HL-60 (cell line): ENCODE measurements at places on chromosomes 7 and 10.

GRCh38 chr7:67950321-67951083 lies 953.9 kb downstream of the TYW1 start:
- DNase-seq = peak; percentile 1

GRCh38 chr10:74825371-74826141 lies 844 bp upstream of the KAT6B start:
- DNase-seq = peak; percentile 15

DNA sequence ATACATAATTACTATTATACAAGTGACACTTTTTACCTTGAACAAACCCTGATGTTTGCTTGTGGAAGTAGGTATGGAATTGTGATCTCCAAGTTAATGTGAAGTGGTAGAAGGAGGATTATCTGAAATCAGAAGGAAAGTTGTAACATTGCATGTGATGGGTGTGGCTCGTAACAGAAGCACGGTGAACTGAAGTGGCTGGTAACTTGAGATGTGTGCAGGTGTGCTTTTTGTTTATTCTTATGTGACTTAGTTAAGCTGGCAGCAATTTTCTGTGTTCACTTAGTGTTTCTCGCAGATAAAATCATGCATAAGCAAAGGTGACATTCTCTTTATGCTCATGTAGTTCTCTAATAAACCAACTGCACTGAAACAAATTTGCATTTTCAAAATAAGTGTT lies 82.3 kb downstream of the ZEB1 start:
- DNase-seq = no peak

DNA sequence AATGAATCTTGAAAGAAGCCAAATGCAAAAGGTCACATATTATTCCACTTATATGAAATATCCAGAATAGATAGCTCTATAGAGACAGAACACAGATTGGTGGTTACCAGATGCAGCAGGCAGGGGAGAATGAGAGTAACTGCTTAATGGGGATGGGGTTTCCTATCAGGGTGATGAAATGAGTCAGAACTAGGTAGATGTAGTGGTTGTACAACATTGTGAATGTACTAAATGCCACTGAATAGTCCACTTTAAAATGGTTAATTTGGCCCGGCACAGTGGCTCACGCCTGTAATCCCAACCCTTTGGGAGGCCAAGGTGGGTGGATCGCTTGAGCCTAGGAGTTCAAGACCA lies 9.4 kb upstream of the SLC25A28 start:
- DNase-seq = no peak

DNA sequence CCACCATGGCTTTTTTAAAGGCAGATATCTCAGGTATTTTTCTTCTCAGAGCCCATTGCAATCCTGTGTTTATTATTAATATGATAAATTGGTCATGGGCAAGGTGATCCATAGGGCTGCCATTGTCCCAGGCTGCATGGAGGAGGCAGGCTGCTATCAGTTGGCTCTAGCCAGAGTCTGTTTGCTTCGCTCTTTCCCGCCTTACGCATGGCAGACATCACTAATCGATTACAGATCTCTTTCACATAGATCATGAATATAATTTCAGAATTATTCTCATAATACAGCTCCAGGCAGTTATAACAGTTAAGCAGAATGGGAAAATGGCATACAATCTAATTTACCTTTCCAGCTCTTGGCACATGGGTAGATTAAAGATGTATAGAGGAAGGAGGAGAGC lies 30.4 kb upstream of the HABP2 start:
- DNase-seq = no peak

DNA sequence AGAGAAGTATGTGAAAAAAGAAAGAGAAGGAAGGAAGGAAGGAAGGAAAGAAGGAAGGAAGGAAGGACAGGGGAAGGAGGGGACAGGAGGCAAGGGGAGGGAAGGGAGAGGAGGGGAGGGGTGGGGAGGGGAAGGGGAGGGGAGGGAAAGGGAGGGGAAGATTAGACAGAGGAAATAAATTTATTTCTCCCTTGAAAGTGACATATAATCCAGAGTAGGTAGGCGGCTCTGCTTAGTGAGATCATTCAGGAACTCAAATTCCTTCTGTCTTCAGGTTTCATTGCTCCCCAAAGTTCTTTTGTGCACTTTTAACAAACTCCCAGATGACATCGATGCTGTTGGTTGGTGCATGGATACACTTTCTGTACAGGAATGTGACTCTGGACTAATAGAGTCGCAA lies 594.7 kb upstream of the STEAP1 start:
- DNase-seq = no peak

- DNase-seq = no peak
These were observed 11.6 kb downstream of the GNA12 start for GRCh38 chr7:2832461-2832860.

DNA sequence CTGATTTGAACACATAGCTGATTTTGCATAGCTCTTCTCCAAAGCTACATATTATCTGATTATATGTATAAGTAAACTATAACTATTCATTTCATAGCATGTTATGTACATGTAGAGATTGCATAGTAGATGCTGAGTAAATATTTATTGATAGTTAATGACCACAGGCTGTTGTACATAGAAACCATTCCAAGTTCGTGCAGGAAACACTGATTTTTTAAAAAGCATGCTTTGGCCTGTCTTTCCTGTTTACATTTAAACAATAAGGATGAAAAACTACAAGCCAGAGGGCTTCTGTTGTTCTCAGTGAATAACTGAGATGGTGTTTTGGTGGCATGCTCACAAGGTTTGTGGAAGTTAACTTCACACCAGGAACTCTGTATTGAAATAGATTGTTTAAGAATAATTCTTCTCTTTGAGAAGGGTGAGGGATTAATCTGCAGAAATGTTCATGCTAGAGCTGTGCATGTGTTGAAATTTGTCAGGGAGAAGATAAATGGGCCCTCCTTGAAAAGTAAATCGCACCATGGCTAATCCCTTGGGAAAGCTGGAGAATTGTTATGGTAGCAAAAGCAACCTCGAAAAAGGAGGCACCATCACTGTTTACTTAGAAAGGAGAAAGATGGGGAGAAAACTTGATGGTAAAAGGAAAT lies 120.2 kb upstream of the SP8 start:
- no peak for DNase-seq

- DNase-seq = no peak
These were observed 792.9 kb upstream of the GHITM start for GRCh38 chr10:83346266-83346910.

GRCh38 chr7:81128011-81128410 lies 209.2 kb upstream of the SEMA3C start:
- no peak for DNase-seq

DNA sequence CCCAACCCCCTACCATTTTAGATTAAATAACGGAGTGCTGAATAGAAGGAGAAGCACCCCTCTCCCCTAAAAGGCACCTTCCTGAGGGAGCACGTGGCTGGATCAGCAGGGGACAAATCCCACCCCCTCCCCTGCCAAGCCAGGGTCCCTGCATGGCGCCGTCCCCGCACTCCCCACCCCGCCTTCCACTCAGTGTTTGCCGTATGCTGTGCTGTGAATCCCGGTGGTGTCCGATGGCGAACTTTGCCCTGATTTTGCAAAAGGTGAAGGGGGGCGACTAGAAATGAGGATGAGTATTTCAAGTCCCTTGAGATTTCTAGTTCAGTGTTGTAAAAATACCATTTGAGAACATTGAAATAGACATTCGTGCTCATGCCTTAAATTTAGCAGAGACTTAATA lies 83.5 kb upstream of the SH2B2 start:
- no peak for DNase-seq

- no peak for DNase-seq
These were observed 38.8 kb downstream of the TACR2 start for GRCh38 chr10:69377933-69378332.

DNA sequence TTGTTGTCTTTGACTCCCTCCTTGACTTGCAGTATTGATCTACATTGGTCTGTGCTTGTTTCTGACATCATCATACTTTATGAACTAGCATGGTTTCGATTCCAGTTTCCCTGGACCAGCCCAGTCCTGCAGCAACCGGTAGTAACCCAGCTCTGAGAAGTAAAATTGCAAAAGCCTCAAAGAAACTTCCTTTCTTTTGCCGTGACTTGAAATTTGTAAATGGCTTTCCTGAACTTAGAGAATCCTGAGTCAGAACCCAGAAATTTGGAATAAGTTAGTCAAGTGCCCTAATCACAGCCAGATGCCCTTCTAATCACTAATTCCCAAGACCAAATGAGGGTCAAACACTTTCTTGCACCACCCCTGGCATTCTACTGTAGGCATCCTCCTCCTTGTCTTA lies 15.0 kb downstream of the TAS2R60 start:
- DNase-seq = no peak

- DNase-seq = no peak
These were observed 78.4 kb upstream of the CAMK2B start for GRCh38 chr7:44403775-44404174.

DNA sequence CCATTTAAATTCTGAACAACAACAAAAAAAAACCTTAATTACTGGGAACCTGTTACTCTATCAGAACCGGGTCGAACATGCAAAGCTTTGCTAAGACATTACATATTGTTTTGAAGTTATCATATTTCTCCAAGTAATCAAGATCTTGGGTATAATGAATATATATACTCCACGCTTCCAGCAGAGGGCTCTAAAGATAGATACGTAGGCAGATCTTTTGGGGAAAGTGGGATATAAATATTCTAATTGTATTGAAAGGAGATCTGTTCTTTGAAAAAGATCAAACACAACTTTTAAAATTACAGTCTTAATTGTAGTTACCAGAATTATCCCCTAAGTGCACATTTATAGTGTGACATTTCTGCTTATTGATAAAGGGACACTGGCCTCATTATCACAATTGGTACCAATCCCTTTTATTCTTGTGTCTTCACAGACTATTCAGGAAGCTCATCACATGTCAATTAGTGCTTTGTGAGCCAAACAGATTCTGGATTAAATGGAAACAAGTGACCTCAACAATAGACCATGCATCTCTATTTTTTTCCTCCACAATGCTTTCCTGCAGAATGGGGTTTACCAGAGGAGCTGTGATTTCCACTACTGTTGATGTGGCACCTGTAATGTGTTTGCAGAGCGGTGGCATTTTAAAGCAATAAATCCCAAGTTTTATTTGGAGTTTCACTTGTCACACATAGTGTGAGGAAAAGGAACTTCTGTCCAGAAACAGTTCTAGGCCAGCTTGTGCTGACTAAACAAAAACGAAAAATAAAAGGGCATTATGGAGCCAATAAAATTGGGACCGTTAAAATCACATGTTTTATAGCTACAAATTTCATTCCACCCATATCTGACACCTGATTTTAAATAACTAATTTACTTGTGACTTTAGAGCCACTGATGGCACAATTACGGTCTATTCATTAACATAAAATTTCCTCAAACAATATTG lies 122.4 kb downstream of the CTTNBP2 start:
- DNase-seq = no peak

DNA sequence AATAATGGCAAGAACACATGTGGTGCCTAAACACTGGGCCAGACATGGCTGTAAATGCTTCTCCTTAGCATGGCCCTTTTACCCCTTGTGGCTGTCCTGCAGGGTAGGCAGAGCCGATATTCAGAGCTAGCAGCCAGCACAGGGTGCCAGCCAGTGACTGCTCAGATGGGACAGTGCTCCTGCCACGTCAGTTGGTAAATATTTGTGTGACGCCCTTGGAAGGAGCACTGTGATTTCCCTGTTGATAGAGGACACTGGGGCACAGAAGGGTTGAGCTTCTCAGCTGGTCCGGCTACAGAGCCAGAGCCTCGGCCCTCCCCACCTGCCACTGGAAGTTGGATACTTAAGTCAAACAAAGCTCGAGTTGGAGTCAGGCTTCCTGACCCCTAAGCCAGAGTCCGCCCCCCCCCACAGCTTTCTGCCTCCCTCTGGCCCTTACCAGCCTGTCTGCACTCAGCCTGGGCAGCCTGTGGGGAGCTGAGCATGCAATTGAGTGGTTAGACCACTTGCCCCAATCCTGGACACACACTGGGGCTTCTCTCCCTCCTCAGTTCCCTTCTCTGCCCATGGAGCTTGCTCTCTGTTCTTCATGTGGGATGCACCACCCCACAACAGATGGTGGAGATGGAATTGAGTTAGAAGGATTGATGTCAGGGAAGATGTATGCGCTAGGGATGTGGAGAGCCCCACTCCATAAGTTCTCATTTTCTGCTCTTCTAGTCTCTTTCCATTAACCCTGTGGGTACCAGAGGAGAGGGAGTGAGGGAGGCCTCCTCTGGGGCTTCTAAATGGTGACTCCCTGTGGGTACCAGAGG lies 350.8 kb downstream of the PLXNA4 start:
- no peak for DNase-seq
